CD4-positive, alpha-beta memory T cell (primary cell): ENCODE measurements at places on chromosomes 3 and 15. TPM values are rescaled to one million over a fixed set of nuclear protein-coding genes. Genes with fewer than 3 reads are reported as not detected.

GRCh38 chr3:71318458-71318827 is 265.1 kb downstream of the FOXP1 start:
- H3K4me3 ChIP-seq: no peak overlapping the region
- H3K4me1 ChIP-seq: peaks cover 9% of the 10 kb centered on the region
- no peak overlapping the region for H3K27ac ChIP-seq
- no peaks in the 10 kb centered on the region for H3K36me3 ChIP-seq

DNA sequence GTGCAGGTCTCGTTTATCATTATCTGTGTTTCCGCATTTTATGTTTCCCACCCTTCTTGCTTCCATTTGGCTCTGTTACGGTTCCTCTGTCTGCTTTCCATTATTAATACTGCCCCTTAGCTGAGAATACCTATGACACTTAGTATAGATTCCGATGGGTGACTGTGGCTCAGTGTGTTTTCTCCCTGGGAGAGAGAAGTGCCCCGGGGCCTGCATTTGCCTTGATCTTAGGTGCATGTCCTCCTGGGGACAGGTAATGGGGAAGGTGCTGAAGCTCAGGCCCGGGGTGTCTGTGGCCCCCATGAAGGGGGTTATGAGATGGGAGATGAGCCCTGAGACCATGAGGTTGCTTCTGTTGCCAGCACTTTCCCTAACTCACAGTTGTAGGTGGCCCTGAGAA is 43.4 kb upstream of the PCSK6 start:
- no peaks in the 10 kb centered on the region for H3K4me1 ChIP-seq
- no peak overlapping the region for H3K4me3 ChIP-seq
- no peaks in the 10 kb centered on the region for H3K36me3 ChIP-seq
- H3K27me3 ChIP-seq: no peaks in the 10 kb centered on the region

GRCh38 chr3:37315669-37316068 is 141.3 kb upstream of the LRRFIP2 start:
- H3K36me3 ChIP-seq: peaks cover 11% of the 10 kb centered on the region
- H3K4me1 ChIP-seq: peaks cover 3% of the 10 kb centered on the region
- no peaks in the 10 kb centered on the region for H3K27me3 ChIP-seq

- no peak overlapping the region for H3K4me3 ChIP-seq
- no peaks in the 10 kb centered on the region for H3K36me3 ChIP-seq
- no peak overlapping the region for H3K27ac ChIP-seq
- no peaks in the 10 kb centered on the region for H3K27me3 ChIP-seq
- no peak for DNase-seq
- H3K4me1 ChIP-seq: no peaks in the 10 kb centered on the region
Measured at GRCh38 chr3:10380906-10381305, 60.0 kb upstream of the SEC13 start.

ARNT2 gene
- not detected for total RNA-seq

LIPH gene
- not detected for total RNA-seq

PLSCR5 gene
- not detected for total RNA-seq
